Right hindlimb (tissue), 1 donor: ENCODE measurements at places on chromosomes 7 and 10.

DNA sequence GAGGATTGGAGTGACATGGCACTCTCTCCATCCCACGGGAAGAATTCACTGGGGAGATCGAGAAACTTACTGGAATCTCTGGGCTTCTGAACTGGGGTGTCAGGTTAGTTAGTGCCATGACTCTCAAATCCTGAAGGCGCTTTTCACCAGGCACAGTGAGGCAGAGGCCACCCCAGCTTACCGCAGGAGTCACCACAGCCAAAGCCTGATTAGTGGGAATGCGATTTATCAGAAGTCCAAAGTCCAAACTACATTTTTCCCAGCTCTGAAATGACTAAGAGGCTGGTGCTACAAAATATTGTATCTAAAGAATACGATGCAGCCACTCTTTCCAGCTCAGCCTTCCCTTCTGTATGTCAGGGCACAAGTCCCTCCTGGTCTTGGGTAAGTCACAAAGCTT, 334.8 kb upstream of the SHH start:
- DNase-seq = no peak

DNA sequence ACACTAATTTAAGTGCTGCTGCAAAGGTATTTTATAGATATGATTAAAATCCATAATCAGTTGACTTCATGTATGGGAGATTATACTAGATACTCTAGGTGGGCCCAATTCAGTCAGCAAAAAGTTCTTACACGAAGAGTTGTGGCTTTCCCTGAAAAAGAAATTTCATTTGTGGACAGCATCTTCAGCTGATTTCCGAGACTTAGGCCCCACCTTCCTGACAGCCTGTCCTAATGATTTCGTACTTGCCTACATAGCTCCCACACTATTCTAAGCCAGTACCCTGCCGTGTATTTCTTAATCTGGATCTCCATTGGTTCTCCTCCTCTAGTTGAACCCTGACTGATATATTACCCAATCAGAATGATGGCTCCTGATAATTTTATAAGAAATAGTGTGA, 297.9 kb downstream of the EXOC4 start:
- DNase-seq = no peak

GRCh38 chr7:45105588-45106188, 5.8 kb downstream of the TBRG4 start:
- no peak for DNase-seq

DNA sequence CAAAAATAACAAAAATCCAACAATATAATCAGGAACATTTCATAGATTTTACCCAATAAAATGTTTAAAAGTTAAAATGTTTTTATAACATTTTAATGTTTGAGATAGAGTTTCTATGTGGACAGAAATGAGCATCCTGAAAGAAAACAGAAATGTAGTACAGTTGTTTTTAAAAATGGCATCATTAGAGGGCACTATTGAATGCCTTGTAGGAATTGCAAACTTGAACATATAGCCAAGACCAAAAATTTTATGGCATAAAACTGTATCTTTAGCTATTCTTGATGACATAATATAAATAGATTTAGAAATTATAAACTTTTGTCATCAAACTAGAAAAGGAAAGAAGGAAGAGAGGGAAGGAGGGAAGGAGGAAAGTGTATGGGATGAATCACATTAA, 1372.7 kb downstream of the GATA3 start:
- DNase-seq = no peak

DNA sequence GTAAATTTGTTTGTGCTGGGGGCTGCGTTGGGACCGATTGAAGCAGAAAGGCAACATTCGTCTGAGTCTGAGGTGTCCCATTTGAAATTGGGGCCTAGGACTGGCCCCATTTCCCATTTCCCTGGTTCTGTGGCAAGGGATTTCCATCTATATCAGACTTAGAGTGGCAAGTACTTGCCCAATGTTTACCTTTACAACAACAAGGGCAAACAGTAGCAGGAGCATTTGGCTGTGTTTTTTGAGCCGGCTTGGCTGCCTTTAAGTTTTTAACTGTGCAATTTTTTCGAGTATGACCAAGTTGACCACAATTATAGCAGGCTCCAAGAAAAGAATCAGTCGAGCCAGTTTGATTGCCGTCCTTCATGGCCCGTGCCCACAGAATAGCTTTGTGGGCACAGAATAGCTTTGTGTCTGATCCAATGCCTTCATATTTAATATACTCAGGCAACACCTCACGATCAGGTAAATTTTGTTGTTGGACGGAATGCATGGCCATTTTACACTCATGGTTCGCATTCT, 4.7 kb upstream of the CYP17A1 start:
- DNase-seq = no peak

GRCh38 chr7:128379900-128380479, 18.5 kb upstream of the PRRT4 start:
- DNase-seq = no peak

DNA sequence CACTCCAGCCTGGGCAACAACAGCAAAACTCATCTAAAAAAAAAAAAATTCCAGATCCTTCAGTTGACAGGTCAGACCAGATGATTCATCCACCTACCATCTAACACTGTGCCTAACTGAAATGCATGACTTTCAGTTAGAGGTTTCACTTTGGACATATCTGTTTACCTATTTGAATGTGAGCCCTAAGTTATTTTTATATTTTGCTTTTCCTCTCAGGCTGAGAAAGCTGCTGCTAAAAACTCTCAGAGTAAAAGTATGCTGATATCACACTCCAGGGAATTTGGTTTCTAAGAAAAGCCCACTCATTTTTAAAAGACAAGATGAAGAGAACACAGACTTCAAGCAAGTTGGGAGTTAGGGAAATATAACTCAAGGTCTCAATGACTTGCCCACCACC, 126.0 kb downstream of the SGMS1 start:
- DNase-seq = no peak

DNA sequence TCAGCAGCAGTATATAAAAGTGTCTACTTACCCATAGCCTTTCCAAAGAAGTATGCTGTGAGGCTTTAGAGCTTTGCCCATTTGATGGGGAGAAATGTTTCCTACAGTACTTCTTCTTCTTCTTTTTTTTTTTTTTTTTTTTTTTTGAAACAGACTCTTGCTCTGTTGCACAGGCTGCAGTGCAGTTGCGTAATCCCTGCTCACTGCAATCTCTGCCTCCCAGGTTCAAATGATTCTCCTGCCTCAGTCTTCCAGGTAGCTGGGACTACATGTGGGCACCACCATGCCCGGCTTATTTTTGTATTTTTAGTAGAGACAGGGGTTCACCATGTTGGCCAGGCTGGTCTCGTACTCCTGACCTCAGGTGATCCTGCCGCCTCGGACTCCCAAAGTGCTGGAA, 101.7 kb upstream of the TMEM26 start:
- no peak for DNase-seq

- no peak for DNase-seq
Observed at GRCh38 chr7:13091974-13092707, 404.7 kb downstream of the ARL4A start.

- no peak for DNase-seq
Observed at GRCh38 chr10:1268831-1269230, 212.6 kb downstream of the WDR37 start.

- no peak for DNase-seq
Observed at GRCh38 chr7:139543801-139544603, 20.5 kb downstream of the CLEC2L start.

- DNase-seq = no peak
Observed at GRCh38 chr7:91912494-91912893, 28.2 kb upstream of the AKAP9 start.

DNA sequence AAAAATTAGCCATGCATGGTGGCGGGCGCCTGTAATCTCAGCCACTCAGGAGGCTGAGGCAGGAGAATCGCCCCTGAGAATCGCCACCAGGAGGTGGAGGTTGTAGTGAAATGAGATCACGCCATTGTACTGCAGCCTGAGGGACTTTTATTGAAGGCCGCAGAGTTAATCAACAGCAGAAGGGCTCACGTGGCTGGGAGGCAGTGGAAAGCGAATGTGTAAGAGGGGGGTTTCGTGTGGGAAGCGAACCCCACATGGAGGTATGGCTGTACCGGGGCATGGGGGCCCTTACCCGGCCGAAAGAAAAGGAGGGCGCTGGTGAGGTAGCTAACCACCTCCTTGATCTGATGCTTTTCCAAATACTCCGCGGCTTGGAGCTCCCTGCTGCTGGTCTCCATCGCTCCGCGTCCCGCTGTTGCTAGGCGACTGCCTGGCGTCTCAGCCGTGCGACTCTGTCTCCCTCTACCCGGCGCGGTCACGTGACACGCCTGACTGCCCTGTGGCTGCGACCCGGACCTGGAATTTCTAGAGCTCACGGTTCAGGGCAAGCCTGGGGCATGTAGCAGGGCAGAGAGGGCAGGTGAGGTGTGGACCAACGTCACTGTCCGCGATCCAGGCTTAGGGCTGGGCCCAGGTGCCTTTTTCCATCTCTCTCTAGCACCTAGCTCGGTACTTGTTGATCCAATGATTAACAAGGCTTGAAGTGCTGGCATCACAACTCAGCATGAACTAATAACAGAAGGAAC, at the start of gene EFCAB10:
Gene EFCAB10 (minus strand): TSS at position 428 of the 746 bp plus-strand sequence. CDS start 30 bp downstream, at position 398.
- DNase-seq = peak; percentile 66

DNA sequence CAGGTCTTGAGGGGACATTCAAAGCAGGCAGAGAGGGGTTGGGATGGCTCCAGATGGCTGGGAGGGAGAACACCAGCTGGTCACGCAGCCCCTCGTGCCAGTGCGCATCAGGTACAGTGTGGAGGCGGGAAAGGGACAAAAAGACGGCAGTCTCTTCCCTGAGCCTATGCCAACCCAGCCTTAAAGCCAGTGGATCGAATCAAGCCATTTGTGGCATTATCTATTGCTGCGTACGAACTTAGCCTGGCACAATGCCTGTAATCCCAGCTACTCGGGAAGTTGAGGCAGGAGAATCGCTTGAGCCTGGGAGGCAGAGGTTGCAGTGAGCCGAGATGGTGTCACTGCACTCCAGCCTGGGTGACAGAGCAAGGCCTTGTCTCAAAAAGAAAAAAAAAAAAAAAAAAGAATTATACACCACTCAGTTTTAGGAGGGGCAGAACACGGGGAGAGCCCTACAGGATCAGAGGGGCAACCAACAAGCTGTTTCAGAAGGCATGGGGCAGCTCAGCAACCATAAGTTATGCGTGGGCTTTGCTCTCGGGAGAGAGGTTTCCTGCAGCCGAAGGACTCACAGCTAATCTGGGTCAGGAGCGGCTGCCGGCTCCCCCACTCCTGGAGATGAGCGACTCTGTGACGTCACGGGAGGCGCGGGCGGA, 356 bp upstream of the NDUFB2 start:
- DNase-seq = peak; percentile 97

- DNase-seq = no peak
Observed at GRCh38 chr10:131561897-131562296, 250.4 kb upstream of the TCERG1L start.

DNA sequence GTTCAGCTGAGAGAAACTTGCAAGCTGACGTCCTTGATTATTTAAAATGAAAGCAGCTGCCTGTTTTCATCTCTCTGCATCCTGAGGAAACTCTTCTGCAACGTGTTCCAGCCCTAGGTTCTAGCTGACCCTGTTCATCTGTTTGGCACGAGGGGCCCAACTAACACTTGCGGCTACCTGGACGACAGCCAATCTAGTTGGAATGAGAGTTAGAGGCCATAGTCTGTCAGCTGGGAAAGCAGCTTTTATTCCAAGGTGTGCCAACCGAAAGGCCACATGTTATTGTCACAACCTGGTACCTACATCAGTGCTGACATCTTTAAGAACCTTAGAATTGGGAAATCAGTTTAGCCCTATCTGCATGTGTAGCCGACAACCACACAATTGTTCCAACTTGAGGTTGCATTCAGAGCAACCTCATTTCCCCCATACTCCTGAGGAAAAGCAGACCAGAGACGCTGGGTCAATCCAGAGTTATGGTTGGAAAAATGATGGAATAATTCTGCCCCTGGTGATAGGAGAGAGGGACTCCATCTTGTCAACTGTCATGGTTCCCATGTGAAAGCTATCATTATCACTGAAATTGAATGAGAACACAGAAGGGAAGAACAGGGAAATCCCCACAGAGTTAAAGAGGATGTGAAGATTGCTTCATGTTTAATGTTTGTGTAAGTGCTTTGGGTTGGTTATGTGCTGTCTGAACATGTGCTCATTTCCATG, 121.6 kb downstream of the EGFR start:
- peak; percentile 48 for DNase-seq

DNA sequence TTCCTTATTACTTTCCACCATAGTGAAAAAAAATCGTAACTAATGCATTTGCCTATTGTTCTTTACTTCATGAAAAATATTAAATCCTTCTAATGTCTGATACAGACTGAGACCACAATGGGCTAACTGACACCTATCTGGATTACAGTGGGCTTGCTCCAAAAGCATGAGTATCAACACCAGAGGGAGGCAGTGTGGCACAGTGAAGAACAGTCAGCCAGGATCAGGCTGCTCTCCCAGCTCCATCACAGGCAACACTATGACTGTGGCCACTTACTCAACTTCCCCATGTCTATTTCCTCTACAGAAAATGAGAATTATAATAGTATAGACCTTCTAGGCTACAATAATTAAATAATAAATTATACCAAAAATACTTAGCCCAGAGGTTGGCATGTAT, 97.2 kb downstream of the SLC25A13 start:
- DNase-seq = no peak

- peak; percentile 88 for DNase-seq
Observed at GRCh38 chr10:128018236-128018635, 108.0 kb downstream of the MKI67 start.

DNA sequence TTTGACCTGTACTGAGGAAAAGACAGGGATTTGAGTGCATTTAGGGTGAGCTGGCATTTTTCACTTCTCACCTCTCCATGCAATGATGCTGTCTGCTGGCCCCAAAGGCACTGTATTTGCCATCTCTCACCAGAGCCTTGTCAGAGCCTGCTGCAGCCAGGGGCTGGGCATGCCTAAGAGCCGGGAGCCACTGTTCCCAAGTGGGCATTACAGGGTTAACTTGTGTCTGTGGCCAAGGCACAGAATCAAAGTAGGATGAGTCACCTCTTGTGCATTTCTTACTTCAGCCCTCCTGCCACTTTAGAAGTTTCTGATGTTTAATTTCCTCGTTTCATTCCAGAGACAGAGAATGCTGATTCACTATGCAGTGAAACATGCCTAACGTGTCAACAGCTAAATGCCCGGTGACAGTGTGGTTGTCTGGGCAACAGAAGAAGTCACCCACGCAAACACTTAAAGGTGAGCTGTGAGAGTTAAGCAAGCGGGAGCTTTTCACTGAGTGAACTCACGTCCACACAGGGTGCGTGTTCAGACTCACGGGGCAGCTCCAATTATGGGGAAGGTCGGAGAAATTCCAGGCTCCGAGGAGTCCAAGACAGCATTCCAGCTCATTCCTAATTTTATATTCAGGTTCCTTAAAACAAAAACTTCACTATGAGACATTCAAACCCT, 57.1 kb upstream of the IGFBP3 start:
- DNase-seq = peak; percentile 40
